ENCODE measurements at places on chromosomes 16 and 17.

GRCh38 chr17:4947411-4948165, 742 bp downstream of the PFN1 start:
- DNase-seq = peak; percentile 80

GRCh38 chr17:62110923-62111484, 45.9 kb upstream of the MED13 start:
- peak; percentile 47 for DNase-seq

GRCh38 chr16:80104401-80104800, 436.4 kb upstream of the DYNLRB2 start:
- DNase-seq = no peak

- no peak for DNase-seq
These were observed 4.0 kb downstream of the SLC25A10 start for GRCh38 chr17:81715872-81716673.

GRCh38 chr16:11232852-11233726, 22.9 kb downstream of the SOCS1 start:
- DNase-seq = peak; percentile 50

- DNase-seq = no peak
These were observed 20.2 kb downstream of the ZFHX3 start for GRCh38 chr16:73027685-73028111.

DNA sequence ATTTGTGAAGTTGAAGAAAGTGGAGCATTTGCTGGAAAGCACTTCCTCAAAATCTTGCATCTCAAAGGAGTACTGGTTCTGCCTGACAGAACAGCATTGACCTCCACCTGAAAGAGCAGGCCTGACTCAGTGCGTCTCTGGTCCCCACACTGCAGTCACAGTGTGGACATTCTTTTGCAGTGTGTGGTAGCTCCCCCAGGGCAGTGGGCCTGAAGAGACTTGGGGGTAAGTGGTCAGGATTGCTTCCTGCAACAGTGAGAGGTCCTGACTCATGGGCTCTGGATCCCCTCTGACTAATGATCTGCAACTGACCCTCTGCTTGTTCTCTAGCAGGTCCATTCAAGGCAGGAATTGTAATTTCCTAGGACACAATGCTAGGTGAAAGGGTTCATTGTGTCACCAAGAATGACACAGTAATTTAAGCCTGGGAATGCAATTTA, 204.9 kb upstream of the KCNJ16 start:
- DNase-seq = no peak

GRCh38 chr17:978103-979093, 1.2 kb downstream of the NXN start:
- no peak for DNase-seq

- no peak for DNase-seq
These were observed 31.5 kb downstream of the UBE2G1 start for GRCh38 chr17:4334776-4335584.

GRCh38 chr17:10600571-10600970, 51.1 kb upstream of the MYH2 start:
- DNase-seq = no peak

DNA sequence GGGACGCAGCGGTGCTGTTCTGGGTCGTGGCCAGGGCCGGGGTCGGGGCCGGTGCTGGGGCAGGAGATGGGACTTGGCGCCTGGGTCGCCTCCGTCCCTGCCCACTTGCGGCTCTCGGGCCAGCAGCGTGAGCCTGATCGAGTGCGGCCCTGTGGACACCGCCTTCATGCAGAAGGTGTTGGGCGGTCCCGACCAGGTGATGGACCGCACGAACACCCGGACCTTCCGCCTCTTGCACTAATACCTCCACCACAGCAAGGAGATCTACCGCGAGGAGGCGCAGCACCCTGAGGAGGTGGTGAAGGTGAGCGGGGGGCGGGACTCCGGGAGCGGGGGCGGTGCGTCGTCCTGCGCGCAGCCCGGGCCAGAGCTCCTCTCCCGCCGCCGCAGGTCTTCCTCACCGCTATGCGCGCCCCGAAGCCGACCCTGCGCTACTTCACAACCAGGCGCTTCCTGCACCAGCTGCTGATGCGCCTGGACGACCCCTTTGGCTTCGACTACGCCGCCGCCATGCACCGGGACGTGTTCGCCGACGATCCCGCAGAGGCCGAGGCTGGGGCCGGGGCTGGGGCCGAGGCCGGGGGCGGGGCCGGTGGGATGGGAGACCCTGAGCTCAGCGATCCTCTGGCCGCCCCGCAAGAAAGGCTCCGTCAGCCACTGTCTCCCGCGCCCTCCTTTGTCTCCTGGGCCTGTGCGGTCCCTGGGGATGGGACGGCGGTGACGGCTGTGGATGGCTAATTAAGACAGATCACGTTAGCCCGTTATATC, 4.5 kb upstream of the HSD17B1 start:
- peak; percentile 93 for DNase-seq

DNA sequence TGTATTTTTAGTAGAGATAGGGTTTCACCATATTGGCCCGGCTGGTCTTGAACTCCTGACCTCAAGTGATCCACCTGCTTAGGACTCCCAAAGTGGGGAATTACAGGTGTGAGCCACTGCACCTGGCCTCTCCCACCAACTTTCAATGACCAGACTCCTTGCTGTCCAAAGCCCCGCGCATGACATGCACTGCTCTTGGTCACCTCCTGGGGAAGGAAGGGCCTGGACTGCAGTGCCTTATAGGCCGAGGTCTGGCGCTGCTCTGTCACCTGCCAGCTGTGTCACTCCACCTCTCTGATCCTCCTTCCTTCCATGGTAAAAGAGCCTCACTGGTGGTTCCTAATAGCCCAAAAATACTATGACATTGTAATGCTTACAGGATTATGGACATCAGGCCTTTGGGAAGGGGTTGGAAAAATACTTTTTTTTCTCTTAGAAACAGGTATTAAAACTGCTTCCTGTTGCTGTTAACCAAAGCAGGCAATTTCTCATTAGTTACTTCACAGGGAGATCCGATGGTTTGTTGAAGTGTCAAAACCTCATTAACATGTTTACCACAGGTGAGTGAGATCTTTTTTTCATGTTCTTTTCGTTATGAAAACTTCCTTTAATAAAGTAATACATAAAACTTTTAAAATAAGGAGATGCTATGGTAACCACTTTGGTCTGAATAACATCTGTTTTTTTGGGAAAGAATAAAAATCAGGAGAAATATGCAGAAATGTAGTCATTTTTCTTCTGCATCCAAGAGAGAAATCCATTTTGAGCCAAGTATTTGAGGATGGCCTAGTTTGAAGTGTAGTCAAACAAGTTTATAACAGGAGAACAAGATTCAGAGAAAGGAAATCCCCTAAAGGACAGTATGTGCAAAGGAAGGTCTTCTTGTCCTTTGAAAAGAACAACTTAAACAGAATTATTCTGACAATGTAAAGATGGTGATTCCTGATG, 35.5 kb downstream of the GRB7 start:
- no peak for DNase-seq

GRCh38 chr17:28244446-28244845, 74.6 kb upstream of the TMEM97 start:
- DNase-seq = no peak

DNA sequence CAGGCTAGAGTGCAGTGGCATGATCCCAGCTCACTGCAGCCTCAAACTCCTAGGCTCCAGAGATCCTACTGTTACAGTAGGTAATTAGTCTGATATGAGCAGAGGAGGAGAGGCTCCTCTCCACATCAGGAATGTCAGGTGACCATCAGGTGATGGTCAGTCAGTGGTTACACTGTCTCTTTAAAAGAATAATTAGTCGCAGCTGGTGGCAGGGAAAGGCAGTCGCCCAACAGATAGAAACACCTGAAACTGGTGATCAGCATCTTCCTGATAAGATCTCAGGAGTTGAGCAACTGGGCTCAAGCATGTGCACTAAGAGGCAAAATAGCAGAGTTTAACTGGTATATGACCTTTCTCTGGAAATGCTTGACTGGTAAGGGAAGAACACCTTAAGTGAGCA, 21.5 kb upstream of the ABCA5 start:
- DNase-seq = no peak

GRCh38 chr16:70402916-70403659, 35.8 kb downstream of the ST3GAL2 start:
- no peak for DNase-seq

GRCh38 chr17:5561736-5562571, 22.4 kb downstream of the NLRP1 start:
- DNase-seq = no peak

GRCh38 chr17:63989622-63990345, 8.4 kb upstream of the PRR29 start:
- no peak for DNase-seq

DNA sequence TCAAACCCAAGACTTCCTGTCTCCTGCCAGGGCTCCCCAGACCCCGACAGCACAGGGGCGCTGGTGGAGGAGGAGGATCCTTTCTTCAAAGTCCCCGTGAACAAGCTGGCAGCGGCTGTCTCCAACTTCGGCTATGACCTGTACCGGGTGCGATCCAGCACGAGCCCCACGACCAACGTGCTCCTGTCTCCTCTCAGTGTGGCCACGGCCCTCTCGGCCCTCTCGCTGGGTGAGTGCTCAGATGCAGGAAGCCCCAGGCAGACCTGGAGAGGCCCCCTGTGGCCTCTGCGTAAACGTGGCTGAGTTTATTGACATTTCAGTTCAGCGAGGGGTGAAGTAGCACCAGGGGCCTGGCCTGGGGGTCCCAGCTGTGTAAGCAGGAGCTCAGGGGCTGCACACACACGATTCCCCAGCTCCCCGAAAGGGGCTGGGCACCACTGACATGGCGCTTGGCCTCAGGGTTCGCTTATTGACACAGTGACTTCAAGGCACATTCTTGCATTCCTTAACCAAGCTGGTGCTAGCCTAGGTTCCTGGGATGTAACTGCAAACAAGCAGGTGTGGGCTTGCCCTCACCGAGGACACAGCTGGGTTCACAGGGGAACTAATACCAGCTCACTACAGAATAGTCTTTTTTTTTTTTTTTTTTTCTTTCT, 8.1 kb downstream of the SERPINF1 start:
- DNase-seq = no peak

DNA sequence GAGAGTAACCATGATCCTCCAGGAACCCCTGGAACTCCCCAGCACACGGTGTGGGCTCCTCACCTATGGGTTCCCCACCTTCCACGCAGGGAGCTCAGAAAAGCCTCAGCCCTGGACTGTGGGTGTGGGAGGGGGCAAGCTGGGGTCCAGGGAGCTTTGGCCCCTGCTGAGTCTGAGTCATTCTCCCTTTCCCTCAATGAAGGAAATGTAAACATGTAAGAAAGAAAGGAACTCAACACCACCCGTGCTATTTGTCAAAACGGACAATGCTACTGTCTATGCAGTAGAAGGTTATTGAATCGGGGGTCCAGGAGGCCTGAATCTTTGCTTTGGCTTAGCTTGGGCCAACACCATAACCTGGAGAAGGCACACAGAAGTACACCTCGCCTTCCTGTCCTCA, 222.8 kb downstream of the PMP22 start:
- DNase-seq = no peak

GRCh38 chr16:71467810-71468209, 5.8 kb upstream of the ZNF23 start:
- no peak for DNase-seq

- DNase-seq = no peak
These were observed 7.5 kb upstream of the ALKBH5 start for GRCh38 chr17:18176176-18176575.

- DNase-seq = no peak
These were observed 16.0 kb downstream of the GUCY2D start for GRCh38 chr17:8018436-8018835.

DNA sequence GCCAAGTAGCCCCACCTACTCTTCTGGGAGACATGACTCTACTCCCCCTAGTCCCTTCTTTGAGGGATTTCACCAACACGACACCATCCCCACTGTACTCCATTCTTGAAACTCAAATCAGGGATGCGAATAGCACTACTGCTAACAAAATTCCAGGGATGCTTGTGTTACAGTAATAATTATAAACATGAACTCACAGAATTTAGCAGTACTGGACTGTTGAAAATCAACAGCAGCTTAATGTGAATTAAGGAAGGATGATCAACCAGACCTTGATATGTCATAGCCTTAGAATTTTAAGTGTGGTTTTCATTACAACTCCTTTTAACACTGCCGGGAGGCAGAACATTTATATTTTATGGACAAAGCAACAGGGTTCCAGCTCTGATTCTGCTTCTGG, 37.9 kb downstream of the AMFR start:
- DNase-seq = no peak

DNA sequence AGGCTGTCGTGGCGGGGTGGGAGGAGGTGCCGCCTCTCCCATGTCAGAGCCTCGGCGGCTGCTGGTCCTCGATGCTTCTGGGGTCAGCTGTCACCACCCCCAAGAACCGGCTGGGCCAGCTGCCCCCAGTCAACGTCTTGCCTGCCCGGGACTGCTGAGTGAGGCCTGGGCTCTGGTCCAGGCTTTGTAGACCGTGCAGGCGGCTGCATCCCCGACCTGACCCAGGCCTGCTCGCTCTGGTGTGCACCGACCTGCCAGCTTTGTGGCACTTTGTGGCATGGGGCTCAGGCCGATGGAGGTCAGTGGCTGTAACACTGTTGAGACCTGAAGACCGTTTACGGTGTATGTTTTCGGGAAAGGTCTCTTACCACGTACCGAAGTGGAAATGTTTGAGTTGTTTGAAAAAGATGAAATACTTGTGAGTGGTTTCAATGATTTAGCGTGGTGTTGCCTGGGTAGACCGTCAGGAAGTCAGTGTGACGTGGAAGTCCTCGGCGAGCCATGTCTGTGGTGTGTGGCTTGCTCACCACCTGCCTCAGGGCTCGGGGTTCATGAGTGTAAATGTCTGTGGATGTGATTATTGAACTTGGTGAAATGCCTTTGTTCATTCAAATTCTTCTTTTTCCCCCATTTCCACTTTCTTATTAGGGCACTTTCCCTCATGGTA, 53.2 kb upstream of the ZNF750 start:
- DNase-seq = no peak

DNA sequence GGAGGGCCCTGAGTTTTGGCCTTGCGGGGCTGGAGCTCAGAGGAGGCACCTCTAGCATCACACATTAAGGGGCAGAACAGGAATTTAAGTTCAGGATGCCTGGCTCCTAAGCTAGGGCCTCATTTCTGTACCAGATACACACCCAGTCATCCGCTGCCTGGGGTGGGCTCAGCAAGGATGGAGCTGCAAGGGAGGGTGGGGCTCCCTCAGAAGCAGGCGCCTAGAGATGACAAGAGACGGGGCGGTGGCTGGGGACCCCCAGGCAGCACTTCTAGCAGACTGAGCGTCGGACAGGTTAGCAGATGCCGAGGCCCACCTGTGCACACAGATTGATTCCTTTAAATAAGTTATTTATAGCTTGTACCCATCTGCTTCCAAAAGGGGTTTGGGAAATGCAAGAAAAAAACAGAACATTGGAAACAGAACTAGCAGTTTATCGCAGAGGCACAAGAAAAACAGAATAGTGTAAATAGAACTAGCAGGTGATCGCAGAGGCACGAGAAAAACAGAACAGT, 47.6 kb upstream of the CBFA2T3 start:
- DNase-seq = no peak

- no peak for DNase-seq
These were observed 7.3 kb upstream of the SLX4 start for GRCh38 chr16:3618769-3619141.

DNA sequence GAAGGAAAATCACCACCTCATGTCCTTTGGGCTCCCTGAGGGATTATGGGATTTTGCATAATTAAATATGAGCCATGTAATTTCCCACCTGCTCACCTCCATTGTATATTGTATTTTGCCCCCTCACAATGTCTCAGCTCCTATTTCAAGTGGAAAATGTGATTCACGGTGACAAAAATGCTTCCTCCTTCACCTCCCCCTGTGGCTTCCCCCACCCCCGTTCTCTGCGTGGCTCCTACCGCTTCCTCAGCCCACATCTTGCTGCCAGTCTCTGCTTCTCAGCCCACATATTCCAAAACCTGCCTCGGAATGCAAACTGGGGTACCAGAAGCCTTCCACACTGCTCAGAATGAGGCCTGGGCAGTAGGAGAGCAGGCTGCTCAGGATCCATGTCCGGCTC, 394.5 kb upstream of the C16orf82 start:
- no peak for DNase-seq

Data from colonic mucosa (tissue), 4 donors.